ENCODE measurements at places on chromosomes 7 and 10. TPM values are rescaled to one million over a fixed set of nuclear protein-coding genes. Genes with fewer than 3 reads are reported as not detected.

DNA sequence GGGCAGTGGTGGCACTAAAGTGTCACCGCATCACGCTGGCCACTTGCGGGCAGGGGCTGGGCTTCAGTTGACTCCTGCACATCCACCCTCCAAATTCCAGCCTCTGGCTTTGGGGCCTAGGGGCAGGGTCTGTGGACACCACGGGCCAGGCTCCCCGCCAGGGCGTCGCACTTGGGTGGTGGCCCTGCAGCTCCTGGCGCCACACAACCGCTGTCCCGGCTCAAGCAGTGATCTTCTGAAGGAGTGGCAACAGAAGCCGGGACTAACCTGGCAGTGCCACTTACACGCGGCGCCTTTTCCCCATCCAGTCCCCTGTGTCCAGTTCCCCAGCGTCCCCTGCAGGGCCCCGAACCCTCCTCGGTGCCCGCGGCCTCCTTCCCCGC lies 134.3 kb upstream of the ZNF92 start:
- no peak for DNase-seq

Gene KIFBP
- total RNA-seq = 19.3 TPM

Gene MSS51
- 1.5 TPM for total RNA-seq

GRCh38 chr10:75103881-75104686 lies 7.4 kb upstream of the SAMD8 start:
- no peak for DNase-seq

Gene MMRN2
- not detected for total RNA-seq

GRCh38 chr10:132157101-132157500 lies 29.6 kb upstream of the DPYSL4 start:
- DNase-seq = no peak

- no peak for DNase-seq
Observed at GRCh38 chr7:74039337-74039736, 11.4 kb downstream of the ELN start.

Data from CD8-positive, alpha-beta memory T cell (primary cell).